ENCODE measurements at places on chromosomes 2 and 18. TPM values are rescaled to one million over a fixed set of nuclear protein-coding genes. Genes with fewer than 3 reads are reported as not detected.

GRCh38 chr2:33077844-33078243 is 131.1 kb downstream of the LTBP1 start:
- no peak for DNase-seq
- no peak overlapping the region for H3K27ac ChIP-seq
- H3K4me3 ChIP-seq, result no peak overlapping the region
- H3K36me3 ChIP-seq, result no peaks in the 10 kb centered on the region

- H3K27ac ChIP-seq, result no peak overlapping the region
- DNase-seq, result peak; percentile 25
- peaks cover 8% of the 10 kb centered on the region for H3K4me1 ChIP-seq
- no peaks in the 10 kb centered on the region for H3K27me3 ChIP-seq
- no peaks in the 10 kb centered on the region for H3K36me3 ChIP-seq
Observed at GRCh38 chr2:232235716-232236115, 142.8 kb upstream of the ALPP start.

DNA sequence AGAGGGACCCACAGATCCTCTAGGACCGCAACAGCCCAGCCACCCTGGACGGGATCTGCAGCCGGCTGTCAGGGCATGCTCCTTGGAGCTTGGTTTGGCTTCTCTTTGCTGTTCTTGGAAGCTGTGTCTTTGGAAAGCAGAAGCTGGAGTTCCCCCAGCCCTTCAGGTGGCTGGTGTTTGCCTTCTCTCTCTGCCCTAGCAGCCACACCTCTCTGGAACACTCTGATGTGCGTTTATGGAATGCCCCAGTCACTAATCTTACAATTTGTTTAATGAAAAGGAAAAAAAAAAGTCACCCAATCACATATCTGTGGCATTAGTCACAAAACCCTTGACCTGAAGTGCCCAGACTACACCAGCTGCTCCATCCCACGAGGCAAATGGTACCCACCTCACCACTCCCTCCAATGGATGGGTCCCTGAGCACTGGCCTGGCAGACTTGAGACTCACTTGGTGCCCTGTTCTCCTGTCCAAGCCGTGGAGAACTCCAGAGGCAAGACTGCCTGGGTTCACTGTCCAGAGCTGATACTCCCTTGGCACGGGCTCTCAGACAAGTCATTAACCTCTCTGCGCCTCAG is 70.2 kb upstream of the DAPL1 start:
- DNase-seq, result peak; percentile 76
- peak overlapping the region; percentile 71 for H3K27ac ChIP-seq
- H3K36me3 ChIP-seq, result no peaks in the 10 kb centered on the region
- no peaks in the 10 kb centered on the region for H3K27me3 ChIP-seq

- peak overlapping the region; percentile 86 for H3K27ac ChIP-seq
- DNase-seq, result peak; percentile 92
- peaks cover 25% of the 10 kb centered on the region for H3K4me1 ChIP-seq
- H3K4me3 ChIP-seq, result peak overlapping the region; percentile 31
- H3K27me3 ChIP-seq, result no peaks in the 10 kb centered on the region
Observed at GRCh38 chr18:76620321-76621170, 125.5 kb upstream of the ZNF516 start.

GRCh38 chr2:8142461-8142860 is 539.4 kb upstream of the ID2 start:
- no peaks in the 10 kb centered on the region for H3K27me3 ChIP-seq
- no peak overlapping the region for H3K27ac ChIP-seq
- no peaks in the 10 kb centered on the region for H3K36me3 ChIP-seq
- H3K4me3 ChIP-seq, result no peak overlapping the region

DNA sequence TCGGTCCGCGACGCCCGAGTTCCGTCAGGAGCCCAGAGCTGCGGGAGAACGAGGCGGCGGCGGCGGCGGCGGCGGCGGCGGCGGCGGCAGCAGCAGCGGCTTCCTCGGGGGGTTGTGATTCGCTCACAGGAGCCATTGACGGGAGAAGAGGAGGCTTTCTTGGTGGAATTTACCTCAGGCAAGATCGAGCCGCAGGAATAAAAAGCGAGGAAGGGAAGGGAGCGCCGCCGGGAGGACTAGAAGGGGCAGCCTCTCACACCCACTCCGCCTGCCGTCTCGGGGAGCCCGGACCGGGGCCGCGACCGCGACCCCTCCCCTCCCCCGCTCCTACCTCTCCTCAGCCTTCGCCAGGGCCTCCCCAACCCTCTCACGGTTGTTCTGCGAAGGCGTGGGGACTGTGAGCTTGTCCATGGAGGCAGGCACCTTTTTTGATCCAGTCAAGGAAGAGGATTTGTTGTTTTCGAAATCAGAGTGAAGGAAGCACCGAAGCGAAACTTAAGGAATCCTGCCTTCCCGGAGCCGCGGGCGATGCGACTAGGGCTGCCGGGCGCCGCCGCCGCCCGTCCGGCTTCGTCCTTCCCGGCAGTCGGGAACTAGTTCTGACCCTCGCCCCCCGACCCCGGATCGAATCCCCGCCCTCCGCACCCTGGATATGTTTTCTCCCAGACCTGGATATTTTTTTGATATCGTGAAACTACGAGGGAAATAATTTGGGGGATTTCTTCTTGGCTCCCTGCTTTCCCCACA is 506 bp downstream of the BMPR2 start:
- peaks cover 19% of the 10 kb centered on the region for H3K4me1 ChIP-seq
- H3K4me3 ChIP-seq, result peak overlapping the region; percentile 84
- DNase-seq, result peak; percentile 87

Gene POTEI
- total RNA-seq, result 0.07 TPM

DNA sequence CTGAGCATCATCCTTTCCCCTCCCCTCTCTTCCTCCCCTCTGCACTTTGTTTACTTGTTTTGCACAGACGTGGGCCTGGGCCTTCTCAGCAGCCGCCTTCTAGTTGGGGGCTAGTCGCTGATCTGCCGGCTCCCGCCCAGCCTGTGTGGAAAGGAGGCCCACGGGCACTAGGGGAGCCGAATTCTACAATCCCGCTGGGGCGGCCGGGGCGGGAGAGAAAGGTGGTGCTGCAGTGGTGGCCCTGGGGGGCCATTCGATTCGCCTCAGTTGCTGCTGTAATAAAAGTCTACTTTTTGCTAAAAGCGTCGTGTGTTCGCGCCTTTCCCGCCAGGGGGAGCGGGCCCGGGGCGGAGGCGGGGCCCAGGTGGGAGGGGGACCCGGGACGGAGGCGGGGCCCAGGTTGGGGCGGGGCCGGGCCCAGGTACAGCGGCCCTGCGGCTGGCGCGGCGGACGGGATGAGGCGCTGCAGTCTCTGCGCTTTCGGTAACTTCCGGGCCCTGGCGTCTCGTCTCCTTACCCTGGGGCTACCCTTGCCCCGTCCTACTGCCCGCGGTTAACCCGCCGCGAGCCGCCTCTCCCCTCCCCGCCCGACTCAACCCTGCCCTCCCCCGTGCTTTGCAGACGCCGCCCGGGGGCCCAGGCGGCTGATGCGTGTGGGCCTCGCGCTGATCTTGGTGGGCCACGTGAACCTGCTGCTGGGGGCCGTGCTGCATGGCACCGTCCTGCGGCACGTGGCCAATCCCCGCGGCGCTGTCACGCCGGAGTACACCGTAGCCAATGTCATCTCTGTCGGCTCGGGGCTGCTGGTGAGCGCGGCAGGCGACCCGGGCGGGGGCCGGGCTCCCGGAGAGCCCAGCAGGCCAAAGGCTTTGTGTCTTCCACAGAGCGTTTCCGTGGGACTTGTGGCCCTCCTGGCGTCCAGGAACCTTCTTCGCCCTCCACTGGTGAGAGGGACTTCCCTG is at the start of gene KRTCAP3:
Gene KRTCAP3 (plus strand): TSS at position 424 of the 962 bp plus-strand sequence. CDS start 32 bp downstream, at position 456.
- H3K4me3 ChIP-seq, result peak within 1 kb of the TSS; percentile 57
- no peaks in the 10 kb centered on the region for H3K4me1 ChIP-seq
- DNase-seq, result peak; percentile 94
- H3K36me3 ChIP-seq, result peaks cover 44% of the 10 kb centered on the region
- H3K27ac ChIP-seq, result peak within 1 kb of the TSS; percentile 58

DNA sequence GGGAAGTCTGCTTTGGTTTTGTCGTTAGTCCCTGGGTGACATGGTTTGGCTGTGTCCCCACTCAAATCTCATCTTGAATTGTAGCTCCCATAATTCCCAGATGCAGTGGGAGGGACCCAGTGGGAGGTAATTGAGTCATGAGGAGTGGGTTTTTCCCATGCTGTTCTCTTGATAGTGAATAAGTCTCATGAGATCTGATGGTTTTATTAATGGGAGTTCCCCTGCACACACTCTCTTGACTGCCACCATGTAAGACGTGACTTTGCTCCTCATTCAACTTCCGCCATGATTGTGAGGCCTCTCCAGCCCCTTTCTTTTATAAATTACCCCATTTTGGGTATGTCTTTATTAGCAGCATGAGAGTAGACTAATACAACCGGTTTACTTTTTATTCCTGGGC is 405.8 kb upstream of the ID2 start:
- no peak overlapping the region for H3K4me3 ChIP-seq
- H3K36me3 ChIP-seq, result no peaks in the 10 kb centered on the region
- DNase-seq, result no peak
- H3K27me3 ChIP-seq, result no peaks in the 10 kb centered on the region

All from upper lobe of left lung (tissue), 6 donors.